ENCODE measurements at places on chromosomes 2 and 18. TPM values are rescaled to one million over a fixed set of nuclear protein-coding genes. Genes with fewer than 3 reads are reported as not detected.

DNA sequence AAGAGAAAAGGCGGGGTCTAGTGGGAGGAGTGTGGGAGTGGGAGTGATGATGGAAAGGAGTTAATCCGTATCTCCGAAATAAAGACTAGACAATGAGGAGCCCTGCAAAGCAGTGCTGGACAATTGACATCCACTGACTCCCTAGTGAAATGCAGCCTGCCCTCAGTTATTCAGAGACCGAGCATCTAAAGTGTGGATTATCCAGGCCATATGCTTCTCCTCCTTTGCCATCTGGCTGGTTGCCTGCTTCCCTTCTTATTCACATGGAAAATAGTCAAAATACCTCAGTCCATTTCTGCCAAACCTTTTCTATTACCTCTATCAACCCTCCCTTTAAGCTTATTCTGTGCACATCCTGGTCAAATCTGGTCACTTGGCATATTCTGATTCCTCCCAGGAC lies 288.8 kb upstream of the SIX3 start:
- H3K4me1 ChIP-seq = peaks cover 3% of the 10 kb centered on the region
- H3K27ac ChIP-seq = no peak overlapping the region
- no peak for DNase-seq
- H3K4me3 ChIP-seq = no peak overlapping the region
- no peaks in the 10 kb centered on the region for H3K36me3 ChIP-seq

- no peak overlapping the region for H3K27ac ChIP-seq
- H3K4me3 ChIP-seq = no peak overlapping the region
- no peaks in the 10 kb centered on the region for H3K27me3 ChIP-seq
- no peaks in the 10 kb centered on the region for H3K4me1 ChIP-seq
- no peak for DNase-seq
These were observed 923.3 kb upstream of the DDX18 start for GRCh38 chr2:116891191-116891590.

- H3K4me1 ChIP-seq = no peaks in the 10 kb centered on the region
- no peak overlapping the region for H3K27ac ChIP-seq
- no peak for DNase-seq
- H3K36me3 ChIP-seq = no peaks in the 10 kb centered on the region
These were observed 260.7 kb upstream of the MGAT5 start for GRCh38 chr2:133993160-133993559.

DNA sequence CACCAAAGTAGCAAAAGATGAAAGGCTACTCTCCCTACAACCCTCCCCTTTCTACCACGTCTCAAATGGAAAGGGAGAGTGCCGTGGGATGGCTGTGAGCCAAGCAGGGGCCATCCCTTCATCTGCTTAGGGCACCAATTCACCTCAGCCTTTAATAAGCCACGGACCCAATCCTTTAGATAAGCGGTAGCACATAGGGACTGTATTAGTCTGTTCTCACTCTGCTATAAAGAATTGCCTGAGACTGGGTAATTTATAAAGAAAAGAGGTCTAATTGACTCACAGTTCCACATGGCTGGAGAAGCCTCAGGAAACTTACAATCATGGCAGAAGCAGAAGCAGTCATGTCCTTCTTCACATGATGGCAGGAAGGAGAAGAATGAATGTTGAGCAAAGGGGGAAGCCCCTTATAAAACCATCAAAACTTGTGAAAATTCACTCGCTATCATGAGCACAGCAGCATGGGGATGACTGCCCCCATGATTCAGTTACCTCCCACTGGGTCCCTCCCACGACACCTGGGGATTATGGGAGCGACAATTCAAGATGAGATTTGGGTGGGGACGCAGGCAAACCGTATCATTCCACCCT lies 85.9 kb upstream of the IL1R2 start:
- no peak overlapping the region for H3K4me3 ChIP-seq
- H3K27me3 ChIP-seq = peaks cover 21% of the 10 kb centered on the region
- no peak for DNase-seq
- H3K36me3 ChIP-seq = peaks cover 8% of the 10 kb centered on the region
- no peaks in the 10 kb centered on the region for H3K4me1 ChIP-seq
- no peak overlapping the region for H3K27ac ChIP-seq

DNA sequence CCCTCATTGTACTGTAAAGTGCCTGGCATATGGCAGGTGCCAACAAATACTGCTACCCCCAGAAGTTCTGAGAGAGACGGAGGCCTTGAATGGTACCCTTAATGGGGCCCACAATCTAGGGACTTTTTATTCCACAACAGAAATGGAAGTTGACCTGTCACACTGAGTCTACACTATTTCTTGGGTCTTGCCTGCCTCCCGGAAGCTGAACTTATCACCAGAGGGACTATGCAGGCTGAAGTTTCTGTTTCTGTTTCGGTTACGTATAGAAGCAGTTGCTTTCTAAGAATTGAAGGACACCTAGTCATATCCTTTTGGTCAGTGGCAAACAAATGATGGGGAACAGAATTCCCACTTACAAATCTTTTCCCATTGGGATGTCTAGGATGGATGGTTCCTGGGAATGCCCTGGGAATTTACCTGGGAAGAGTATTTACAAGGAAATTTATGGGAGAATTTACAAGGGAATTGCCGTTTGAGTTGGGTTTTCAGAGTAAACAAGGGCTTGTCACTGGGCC lies 74.2 kb downstream of the HS1BP3 start:
- peak overlapping the region; percentile 8 for H3K4me3 ChIP-seq
- no peaks in the 10 kb centered on the region for H3K27me3 ChIP-seq
- H3K4me1 ChIP-seq = peaks cover 26% of the 10 kb centered on the region
- H3K36me3 ChIP-seq = peaks cover 8% of the 10 kb centered on the region

- no peak overlapping the region for H3K27ac ChIP-seq
- no peaks in the 10 kb centered on the region for H3K27me3 ChIP-seq
- DNase-seq = no peak
- H3K36me3 ChIP-seq = no peaks in the 10 kb centered on the region
These were observed 320.7 kb downstream of the SLC8A1 start for GRCh38 chr2:40131081-40131704.

DNA sequence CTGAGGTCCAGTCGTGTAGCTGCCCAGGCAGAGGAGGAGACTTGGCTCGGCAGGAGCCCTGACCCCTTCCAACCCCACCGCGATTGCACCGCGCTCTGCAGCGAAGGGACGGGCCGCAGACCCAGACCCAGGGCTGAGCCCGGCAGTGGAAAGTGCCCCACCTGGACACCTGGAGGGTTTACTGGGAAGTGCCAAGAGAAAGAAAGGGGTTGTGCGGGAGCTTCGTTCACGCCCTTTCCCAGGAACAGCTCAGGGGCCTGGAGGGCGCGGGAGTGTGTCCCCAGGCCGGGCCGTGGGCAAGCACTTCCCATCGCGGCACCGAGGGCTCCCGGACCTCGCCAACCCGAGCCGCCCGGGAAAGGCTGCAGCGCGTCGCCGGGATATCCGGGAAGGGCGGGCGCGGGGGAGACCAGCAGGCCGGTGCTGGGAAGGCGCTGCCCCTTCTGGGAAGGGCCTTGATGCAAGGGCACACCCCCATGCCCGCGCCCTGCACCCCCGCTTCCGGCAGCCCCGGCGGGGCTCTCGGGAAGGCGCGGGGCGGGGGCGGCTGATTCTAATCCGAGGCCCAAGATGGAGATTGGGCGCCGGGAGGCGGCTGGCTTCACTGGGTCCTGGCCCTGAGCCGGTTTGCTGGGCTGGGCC lies 36.1 kb upstream of the MRPL33 start:
- peak overlapping the region; percentile 57 for H3K4me3 ChIP-seq
- DNase-seq = peak; percentile 82
- H3K36me3 ChIP-seq = peaks cover 4% of the 10 kb centered on the region
- H3K27ac ChIP-seq = peak overlapping the region; percentile 78
- no peaks in the 10 kb centered on the region for H3K27me3 ChIP-seq
- peaks cover 14% of the 10 kb centered on the region for H3K4me1 ChIP-seq

GRCh38 chr2:98444436-98445176 lies at the start of gene INPP4A:
Gene INPP4A (plus strand): TSS chr2:98444858. CDS start chr2:98520049, 75,191 bp downstream.
- peak; percentile 73 for DNase-seq
- peak within 1 kb of the TSS; percentile 90 for H3K27ac ChIP-seq
- peak within 1 kb of the TSS; percentile 81 for H3K4me3 ChIP-seq
- H3K27me3 ChIP-seq = no peaks in the 10 kb centered on the region

- H3K4me1 ChIP-seq = peaks cover 20% of the 10 kb centered on the region
- H3K36me3 ChIP-seq = peaks cover 17% of the 10 kb centered on the region
- H3K4me3 ChIP-seq = no peak overlapping the region
- no peaks in the 10 kb centered on the region for H3K27me3 ChIP-seq
- H3K27ac ChIP-seq = peak overlapping the region; percentile 13
- DNase-seq = no peak
These were observed 61.6 kb upstream of the ACYP2 start for GRCh38 chr2:54053830-54054229.

DNA sequence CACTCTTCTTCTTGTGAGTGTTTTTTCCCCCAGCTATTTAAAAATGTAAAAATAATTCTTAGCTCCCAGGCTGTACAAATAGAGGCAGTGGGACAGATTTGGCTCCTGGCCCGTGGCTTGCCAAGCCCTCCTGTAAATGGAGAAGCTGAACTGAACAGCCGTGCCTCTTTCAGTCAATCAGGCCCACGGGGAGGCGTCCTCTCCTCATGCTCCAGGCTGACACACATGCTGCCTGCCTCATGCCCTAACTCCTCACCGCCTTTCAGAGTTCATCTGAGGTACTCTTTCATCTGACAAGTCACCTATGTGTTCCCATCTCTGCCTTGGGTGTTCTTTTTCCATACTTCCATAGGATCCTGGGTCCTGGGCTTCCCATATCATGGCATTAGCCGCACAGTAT lies 58.9 kb downstream of the BMP10 start:
- H3K36me3 ChIP-seq = peaks cover 67% of the 10 kb centered on the region
- H3K4me3 ChIP-seq = no peak overlapping the region
- no peaks in the 10 kb centered on the region for H3K27me3 ChIP-seq
- peak overlapping the region; percentile 77 for H3K27ac ChIP-seq
- peaks cover 30% of the 10 kb centered on the region for H3K4me1 ChIP-seq
- DNase-seq = no peak

DNA sequence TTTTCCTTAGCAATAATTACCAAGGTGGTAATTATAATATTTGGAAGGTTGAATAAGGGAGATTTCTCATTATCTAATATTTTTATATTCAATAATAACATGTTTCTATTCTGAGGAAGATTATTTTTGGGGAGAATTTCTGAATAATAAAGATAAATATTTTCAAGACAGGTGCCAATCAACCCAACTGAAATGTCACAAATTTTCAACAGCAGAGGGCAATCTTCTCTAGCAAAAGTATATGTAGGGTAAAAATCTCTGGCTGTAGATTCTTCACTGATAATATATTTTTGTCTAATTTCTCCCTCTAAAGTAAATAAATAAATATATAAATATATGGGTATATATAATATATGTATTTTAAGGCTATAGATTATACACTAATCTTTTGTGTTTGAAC lies 1187.2 kb upstream of the CRIM1 start:
- H3K4me3 ChIP-seq = no peak overlapping the region
- no peaks in the 10 kb centered on the region for H3K36me3 ChIP-seq
- no peak overlapping the region for H3K27ac ChIP-seq
- no peaks in the 10 kb centered on the region for H3K27me3 ChIP-seq

DNA sequence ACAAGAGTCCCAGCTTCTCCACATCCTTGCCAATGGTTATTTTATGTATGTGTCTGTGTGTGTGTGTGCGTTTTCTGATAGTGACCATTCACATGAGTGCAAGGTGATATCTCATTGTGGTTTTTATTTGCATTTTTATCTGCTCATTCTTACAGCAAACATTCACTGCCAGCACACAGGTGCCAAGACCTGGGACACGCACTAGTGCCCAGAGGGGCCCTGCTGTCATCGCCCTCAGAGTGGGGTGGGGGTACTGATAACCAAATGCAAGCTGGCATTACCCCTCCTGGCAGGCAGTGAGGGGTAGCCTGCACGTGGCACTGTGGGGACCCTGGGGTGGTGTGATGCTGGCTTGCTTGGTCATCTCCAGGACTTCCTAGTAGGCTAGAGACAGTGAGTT lies 285.4 kb downstream of the LPIN1 start:
- DNase-seq = no peak
- H3K27ac ChIP-seq = no peak overlapping the region
- H3K36me3 ChIP-seq = no peaks in the 10 kb centered on the region
- peaks cover 24% of the 10 kb centered on the region for H3K4me1 ChIP-seq
- H3K4me3 ChIP-seq = no peak overlapping the region

DNA sequence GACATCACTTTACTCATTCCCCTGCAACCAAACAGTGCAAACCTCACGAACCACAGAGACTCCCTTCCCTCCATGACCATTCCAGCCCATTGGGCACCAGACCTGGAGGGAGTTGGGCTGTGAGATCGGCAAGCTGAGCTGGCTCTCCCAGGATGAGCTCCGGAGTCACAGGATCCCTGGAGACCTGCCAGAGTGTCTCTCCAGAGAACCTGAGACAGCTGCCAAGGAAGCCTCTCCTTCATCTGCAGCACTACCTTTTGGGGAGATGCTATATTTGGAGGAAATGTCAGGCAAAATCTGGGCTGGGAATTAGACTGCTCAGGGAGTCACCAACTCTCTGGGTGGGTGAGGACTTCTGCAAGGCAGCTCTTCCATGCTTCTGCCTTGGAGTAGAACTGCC lies 417.4 kb downstream of the TNS1 start:
- no peaks in the 10 kb centered on the region for H3K27me3 ChIP-seq
- no peak for DNase-seq
- H3K4me3 ChIP-seq = no peak overlapping the region
- H3K36me3 ChIP-seq = no peaks in the 10 kb centered on the region

GRCh38 chr2:37985333-37985732 lies 60.2 kb downstream of the RMDN2 start:
- no peak for DNase-seq
- no peak overlapping the region for H3K4me3 ChIP-seq
- no peak overlapping the region for H3K27ac ChIP-seq

- H3K27me3 ChIP-seq = no peaks in the 10 kb centered on the region
- no peaks in the 10 kb centered on the region for H3K4me1 ChIP-seq
- peaks cover 17% of the 10 kb centered on the region for H3K36me3 ChIP-seq
- H3K4me3 ChIP-seq = no peak overlapping the region
- DNase-seq = no peak
These were observed 274.8 kb downstream of the HDAC4 start for GRCh38 chr2:239125726-239126675.

CD8B2 gene
- total RNA-seq = 4.5 TPM

MYL12A gene
- total RNA-seq = 405 TPM

CNTNAP5 gene
- not detected for total RNA-seq

ARHGAP15 gene
- total RNA-seq = 72.8 TPM
